LNCaP clone FGC (cell line): ENCODE measurements at places on chromosomes 12 and 14.

GRCh38 chr14:83294941-83295340, 1761.3 kb upstream of the SEL1L start:
- DNase-seq: no peak

GRCh38 chr14:60490270-60490669, 4.4 kb upstream of the C14orf39 start:
- DNase-seq: no peak

DNA sequence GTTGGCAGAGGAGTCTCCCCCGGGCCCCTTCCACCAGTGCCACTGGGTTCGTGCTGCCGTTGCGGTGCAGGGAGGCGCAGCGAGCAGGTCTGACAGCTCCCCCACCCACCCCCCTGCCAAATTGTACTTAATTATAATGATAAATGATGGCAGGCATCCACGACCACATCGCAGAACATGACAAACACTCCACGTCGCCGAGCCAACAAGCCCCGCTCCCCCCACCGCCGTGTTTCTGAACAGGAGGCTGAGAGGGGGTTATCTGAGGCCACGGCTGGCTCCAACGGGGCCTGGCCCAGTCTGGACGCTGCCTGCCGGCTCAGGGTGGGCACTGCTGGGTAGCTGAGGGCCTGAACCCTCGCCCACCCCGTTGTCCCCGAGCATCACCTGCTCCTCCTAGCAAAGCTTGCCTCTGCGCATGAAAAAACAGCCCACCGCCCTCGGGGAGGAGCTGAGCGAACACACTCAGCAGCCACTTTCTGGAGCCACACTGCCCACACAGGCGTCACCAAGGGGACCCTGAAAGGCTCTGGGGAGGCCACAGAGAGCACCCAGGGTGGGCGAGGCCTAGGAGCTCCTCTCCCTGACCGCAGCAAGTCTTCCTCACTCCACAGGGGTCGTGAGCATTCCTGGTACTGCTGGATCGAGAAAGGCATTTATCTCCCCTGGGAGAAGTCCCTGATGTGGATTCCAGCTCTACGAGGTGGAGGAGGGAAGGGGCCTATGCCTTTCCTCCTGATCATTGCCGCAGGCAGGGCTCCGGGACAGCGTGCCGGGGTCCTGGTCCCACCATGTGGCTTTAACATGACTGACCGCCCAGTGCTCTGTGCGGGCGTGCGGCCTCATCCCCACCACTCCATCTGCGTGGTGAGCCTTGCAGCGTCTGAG, 35.4 kb upstream of the DIO3 start:
- DNase-seq: no peak

- DNase-seq: no peak
These were observed 28.9 kb upstream of the NUDT4 start for GRCh38 chr12:93348575-93349435.

DNA sequence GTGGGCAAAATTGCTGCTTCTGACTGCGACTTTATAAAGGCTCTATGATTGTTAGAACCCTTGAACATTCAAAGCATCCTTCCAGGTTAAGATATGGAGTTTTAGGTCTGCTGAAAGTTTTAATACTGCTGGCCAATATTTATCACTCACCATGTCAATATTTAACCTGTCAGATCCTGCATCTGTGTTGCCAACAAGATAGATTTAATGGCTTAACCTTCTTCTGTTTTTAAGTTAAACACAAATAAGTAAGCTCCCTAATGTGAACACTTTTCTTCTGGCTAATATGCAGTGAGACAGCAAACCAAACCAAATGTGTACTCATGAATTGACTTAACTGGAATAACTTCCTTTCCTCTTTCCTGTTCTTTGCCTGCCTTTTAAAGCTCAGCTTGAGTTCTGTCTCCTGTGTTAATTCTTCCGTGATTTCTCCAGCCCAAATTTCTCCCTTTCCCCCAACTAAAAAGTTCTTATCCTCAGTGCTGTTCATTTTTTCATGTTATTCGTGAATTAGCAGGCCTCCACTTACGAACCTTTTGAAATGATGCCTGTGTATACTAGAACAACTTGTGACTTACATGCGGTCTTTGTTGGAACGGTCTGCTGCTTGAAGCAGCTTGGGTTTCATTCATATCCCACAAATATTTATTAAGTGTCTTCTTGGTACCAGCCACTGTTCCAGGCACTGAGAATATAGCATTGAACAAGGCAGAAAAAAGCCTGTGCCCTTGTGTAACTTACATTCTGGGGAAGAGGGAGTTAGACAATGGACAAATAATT, 9.1 kb downstream of the FBXW8 start:
- peak; percentile 85 for DNase-seq

- DNase-seq: no peak
These were observed 1.4 kb downstream of the LBHD2 start for GRCh38 chr14:103085106-103086091.

GRCh38 chr12:112169966-112170365, 44.6 kb downstream of the TRAFD1 start:
- no peak for DNase-seq

GRCh38 chr12:124385219-124385969, 90.5 kb downstream of the RFLNA start:
- DNase-seq: no peak

DNA sequence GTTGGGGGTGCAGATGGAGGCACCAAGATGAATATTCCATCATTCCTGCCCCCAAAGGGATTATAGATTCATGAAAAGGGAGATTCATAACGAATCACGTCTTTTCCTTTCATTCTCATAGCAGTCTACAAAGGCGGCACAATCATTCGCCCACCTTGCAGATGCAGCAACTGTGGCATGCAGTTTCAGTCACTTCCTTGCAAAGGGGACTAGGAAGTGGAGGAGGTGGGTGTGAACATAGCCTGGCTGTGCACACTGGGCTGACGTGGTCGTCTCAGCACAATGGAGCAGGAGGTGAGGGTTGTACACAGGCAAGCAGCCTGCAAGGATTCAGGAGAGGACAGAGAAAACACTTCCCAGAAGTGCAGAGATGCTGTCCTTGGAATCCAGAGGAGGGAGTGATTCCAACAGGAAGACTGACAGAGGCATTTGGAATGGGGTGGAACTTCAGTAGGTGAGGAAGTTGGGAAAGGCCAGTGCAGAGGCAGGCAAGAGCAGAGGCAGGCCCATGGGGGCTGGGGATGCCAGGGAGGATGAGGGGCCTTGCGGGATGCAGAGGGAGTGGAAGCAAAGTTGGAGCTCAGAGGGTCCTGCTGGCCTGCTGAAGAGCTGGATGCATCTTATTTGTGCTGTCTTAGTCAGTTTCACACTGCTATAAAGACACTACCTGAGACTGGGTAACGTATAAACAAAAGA, 21.9 kb upstream of the PPP2R5C start:
- no peak for DNase-seq

GRCh38 chr12:34388636-34389377, 366.5 kb downstream of the ALG10 start:
- DNase-seq: no peak

DNA sequence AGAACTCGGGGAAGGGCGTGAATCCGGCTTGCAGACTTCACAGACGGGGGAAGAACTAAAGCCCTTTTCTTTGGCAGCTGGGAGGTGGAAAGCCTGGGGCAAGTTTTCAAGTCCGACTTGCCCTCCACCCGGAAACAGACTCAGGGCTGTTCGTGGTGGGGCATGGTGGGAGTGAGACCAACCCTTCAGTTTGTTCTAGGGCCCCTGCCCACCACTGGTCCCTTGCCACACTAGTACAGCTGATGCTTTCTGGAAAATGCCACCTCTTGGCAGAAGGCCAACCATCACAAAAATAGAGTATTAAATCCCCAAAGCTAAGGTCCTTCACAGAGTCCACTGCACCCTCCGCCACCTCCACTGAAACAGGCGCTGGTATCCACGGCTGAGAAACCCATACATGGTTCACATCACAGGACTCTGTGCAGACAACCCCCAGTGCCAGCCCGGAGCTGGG, 50.4 kb upstream of the DDX11 start:
- DNase-seq: no peak

- no peak for DNase-seq
These were observed 11.5 kb upstream of the CABP1 start for GRCh38 chr12:120628919-120629318.

DNA sequence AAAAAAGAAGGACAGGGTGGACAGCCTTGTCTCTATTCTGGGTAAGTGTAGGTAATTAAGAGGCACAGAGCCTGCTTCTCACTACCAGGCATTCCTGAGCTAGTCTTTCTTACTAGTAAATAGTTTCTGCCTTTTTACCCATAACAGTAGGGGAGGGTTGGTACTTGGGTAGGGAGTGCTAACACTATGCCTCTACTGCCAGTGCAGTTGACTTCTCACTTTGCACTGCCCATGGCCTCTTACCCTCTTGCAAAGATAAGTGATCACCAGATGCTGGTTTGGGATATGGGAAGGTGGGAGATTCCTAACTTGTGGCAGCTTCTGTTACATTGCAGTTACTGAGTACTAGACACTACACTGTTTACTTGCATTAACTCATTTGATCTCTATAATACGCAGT, 11.6 kb downstream of the AHSA1 start:
- DNase-seq: no peak

GRCh38 chr14:63745858-63746425, 18.1 kb upstream of the SGPP1 start:
- no peak for DNase-seq

DNA sequence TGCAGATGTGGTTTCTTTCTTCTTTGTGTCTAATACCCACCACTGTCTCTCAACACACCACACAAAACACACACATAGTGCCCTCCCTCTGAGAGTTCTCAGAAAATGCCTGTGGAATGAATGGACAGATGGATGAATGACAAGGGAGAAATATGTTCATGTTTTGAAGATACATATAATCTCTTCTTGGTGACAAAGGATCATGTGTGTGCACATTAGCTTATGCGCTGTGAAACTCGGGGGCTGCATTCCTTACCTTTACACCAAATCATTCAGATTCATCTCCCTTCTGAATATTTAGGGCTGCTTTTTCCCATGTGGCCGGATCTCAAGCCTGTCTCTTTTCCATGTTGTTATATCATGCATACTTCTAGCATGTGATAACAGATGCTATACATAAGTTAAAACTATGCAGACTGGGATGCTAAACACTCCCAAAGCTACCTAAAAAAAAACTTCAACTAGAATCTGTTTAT, 111.4 kb downstream of the EPS8 start:
- no peak for DNase-seq

DNA sequence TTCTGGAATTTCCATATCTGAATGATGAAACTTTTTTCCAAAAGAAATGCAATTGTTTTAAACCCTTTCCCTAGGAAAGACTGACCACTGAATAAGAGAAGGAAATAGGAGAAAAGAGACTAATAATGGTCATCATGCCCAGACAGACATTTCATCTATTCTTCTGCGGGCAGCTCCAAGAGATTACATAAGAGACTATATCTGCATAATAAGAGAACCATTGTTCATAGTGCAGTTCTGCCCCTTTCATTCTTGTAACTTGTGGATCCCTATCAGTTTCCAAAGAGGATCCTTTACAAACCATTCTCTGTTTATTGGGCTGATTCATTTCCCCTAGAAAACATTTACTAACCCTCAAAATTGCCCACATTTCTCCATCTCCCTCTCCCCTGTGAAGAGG, 197.8 kb downstream of the FSCB start:
- no peak for DNase-seq

GRCh38 chr12:106431839-106432411, 74.4 kb downstream of the POLR3B start:
- no peak for DNase-seq

DNA sequence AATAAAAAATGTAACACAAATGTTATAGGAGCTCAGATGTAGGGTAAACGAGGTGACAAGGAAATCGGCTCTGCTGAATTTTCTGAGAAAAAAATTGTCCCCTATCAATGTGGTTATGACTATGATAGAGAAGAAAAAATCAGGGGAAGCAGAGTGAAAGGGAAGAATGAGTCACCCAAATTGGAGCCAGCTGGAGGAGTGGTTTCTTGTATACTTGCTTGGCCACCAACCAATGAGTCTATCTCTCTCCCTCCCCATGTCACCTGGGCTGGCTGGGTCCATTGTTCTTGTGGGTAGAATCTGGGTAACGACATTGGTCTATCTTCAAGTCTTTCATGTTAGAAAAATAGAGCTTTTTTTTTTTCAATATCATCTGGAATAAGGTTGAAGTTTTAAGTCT, 196.6 kb upstream of the FLRT2 start:
- no peak for DNase-seq

DNA sequence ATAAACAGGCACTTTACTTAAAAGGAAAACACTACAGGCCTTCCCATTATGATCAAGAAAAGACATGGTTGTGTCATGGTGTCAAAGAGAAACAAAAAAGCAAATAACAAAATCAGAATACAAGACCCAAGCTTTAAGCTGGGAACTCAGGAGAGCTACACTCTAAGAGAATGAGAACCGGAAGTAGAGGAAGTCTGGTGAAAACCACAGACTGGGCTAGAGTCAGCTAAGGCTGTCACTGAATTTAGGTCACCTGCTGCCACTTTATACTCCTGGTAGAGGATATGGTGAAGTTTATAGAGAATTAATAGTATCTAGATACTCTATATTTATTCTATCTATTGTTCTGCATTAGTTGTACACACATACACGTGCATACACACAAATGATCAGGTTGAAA, 971.7 kb downstream of the FLRT2 start:
- DNase-seq: no peak

DNA sequence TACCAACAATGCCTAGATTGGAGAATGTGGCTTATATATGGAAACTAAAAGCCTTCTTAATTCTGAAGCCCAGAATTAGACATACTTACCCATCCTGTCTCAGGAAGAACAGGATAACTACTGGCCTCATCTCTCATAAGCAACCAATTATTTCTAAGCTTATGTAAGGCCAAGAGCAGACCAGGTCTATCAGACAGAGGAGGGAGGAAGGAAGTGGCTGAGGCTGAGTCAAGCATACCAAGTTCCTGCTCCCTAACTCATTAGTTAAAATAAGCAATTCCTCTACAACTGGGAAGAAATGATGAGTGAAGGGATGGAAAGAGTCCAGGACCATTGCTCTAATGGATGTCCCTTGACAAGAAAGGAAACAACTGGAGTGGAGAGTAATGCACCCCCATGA, 27.0 kb upstream of the INSM2 start:
- DNase-seq: no peak

DNA sequence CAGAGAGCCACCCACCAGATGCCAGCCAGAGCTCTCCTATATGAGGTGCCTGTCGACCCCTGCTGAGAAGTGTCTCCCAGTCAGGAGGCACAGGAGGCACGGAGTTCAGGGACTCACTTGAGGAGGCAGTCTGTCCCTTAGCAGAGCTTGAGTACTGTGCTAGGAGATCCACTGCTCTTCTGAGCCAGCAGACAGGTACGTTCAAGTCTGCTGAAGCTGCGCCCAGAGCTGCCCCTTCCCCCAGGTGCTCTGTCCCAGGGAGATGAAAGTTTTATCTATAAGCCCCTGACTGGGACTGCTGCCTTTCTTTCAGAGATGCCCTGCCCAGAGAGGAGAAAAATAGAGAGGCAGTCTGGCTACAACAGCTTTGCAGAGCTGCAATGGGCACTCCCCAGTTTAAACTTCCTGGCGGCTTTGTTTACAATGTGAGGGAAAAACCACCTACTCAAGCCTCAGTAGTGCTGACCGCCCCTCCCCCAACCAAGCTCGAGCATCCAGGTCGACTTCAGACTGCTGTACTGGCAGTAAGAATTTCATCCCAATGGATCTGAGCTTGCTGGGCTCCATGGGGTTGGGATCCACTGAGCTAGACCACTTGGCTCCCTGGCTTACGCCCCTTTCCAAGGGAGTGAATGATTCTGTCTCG, 146.7 kb upstream of the USP15 start:
- DNase-seq: no peak
